M059J (cell line): ENCODE measurements at places on chromosomes 7 and 10. TPM values are rescaled to one million over a fixed set of nuclear protein-coding genes. Genes with fewer than 3 reads are reported as not detected.
A peak's percentile ranks its signal among the peaks of the same experiment; 100 is the strongest.

DNA sequence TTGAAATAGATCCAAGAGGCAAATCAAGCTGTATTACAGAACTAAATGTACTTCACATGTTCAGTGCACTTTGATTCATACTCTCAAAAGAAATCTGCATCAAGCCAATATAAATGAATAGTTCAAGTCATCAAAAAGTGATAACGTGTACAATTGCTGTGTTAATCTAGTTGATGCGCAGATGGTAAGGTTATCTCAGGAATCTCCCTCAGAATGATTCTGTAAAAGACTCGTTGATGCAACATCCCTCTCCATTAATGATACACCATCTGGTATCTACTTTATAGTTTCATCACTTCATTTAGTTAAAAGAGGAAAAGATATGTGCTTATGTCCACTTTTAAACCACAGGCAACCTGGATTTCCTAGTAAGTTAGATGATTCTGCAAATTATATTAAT is 200.6 kb downstream of the CHCHD3 start:
- DNase-seq: no peak

GRCh38 chr10:44960482-44961229 is 1.1 kb downstream of the RASSF4 start:
- DNase-seq: no peak

DNA sequence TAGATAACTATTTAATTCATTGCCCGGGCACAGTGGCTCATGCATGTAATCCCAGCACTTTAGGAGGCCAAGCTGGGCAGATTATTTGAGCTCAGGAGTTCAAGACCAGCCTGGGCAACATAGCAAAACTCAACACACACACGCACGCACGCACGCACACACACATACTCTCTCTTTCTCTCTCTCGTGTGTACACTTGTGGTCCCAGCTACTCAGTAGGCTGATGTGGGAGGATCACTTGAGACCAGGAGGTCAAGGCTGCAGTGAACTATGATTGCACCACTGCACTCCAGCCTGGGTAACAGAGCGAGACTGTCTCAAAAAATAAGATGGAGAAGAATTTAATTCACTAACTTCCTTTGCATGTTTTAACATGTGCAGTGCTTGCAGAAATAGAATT is 38.1 kb downstream of the PTPN12 start:
- DNase-seq: no peak

GRCh38 chr7:141027043-141027442 is 12.3 kb upstream of the MRPS33 start:
- DNase-seq: no peak

- DNase-seq: no peak
Observed at GRCh38 chr10:116783011-116783655, 40.8 kb upstream of the HSPA12A start.

DNA sequence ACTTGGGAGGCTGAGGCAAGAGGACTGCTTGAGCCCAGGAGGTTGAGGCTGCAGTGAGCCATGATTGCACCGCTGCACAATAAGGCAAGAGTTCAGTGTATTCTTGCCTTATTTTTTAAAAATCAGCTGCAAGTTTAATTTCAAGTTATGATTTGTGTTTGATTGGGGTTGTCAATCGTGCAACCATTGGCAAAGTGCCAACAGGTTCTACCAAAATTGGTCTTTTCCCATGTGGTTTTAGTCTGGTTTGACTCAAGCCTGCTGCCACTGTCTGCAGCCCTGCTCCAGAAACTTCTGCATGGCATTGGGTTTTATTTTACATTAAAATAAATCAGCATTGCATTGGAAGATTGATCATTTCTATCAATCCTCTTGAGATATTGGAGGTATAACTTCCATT is 72.7 kb downstream of the PTPRE start:
- DNase-seq: no peak

DNA sequence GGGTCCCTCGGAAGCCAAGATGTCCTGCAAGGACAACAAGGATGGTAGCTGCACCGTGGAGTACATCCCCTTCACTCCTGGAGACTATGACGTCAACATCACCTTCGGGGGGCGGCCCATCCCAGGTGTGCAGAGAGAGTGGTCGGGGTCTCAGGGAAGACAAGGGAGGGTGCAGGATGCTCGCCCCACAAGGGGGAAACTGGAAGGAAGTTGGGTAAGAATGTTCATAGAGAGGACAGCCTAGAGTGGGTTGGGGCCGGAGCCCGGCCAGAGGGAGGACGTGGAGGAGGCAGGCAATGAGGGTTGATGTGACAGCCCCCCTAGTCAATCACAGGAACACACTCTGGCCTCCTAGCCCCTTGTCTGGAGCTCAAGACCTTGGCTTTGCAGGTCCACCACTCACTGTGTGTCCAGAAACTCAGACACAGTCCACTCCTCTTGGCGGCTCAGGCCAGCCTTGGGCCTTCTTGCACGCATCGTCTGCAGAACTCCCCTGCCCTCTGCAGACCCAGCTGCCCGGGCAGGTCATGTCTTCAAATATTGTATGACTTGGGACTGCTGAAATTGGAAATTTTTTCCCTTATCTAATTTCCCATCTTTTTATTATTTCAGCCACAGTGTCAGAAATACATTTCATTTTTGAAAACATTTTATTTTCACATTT is 15.7 kb upstream of the ATP6V1F start:
- DNase-seq: no peak

DNA sequence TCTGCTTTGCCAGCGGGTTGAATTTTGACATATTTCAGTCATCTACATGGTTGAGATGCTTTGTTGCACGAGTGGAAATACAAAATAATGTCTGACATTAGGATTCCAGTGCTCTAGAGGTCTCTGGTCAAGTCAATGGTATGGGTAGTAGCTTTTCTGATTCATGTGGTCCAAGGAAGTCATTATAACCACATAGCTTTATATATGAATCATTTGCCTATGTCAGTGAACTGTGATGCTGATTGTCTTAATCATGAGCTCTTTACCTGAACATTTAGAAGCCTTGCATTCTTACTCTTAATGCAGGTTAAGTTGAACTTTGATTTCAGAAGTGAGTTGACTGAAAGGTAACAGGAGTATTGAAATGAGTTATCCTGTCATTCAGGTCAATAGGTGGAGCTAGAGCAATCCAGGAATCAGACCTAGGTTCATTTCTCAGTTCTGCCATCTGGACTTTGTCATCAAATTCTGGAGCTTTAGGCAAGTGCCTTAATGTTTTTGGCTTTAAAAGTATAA is 3.3 kb downstream of the MAPK8 start:
- peak; percentile 83 for DNase-seq

DNA sequence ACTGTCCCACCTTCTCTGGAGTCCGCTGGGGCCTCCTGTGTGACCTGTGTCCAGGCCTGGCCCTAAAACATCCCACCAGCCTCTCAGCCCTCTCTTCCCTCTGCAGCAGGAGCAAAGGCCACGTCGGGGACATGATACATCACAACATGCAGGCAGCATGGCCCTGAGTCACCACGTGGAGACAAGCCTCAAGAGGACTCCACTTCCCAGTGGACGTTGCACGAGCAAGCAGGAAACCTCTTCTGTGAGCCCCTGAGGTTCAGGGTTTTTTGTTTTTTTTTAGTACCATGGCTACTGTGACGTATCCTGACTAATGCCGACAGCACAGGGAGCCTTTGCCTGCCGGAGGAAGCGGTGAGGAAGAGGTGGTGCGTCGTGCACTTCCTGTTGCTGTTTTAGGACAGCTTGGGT is 165.9 kb downstream of the DNAJB6 start:
- peak; percentile 86 for DNase-seq

GRCh38 chr7:147510923-147511322 is 1079.6 kb upstream of the C7orf33 start:
- no peak for DNase-seq

GRCh38 chr10:60878224-60878623 is 65.8 kb downstream of the RHOBTB1 start:
- DNase-seq: no peak

GRCh38 chr10:78973901-78974616 is 94.7 kb upstream of the ZMIZ1 start:
- peak; percentile 85 for DNase-seq

- no peak for DNase-seq
Observed at GRCh38 chr10:113300201-113300600, 252.7 kb upstream of the HABP2 start.

GRCh38 chr7:63040966-63041610 is 957.6 kb upstream of the ZNF722 start:
- no peak for DNase-seq

GRCh38 chr7:111753968-111754367 is 191.7 kb upstream of the IMMP2L start:
- peak; percentile 20 for DNase-seq

- peak; percentile 12 for DNase-seq
Observed at GRCh38 chr7:113371416-113372043, 253.2 kb upstream of the SMIM30 start.

- DNase-seq: peak; percentile 5
Observed at GRCh38 chr7:38751416-38751815, 120.2 kb upstream of the AMPH start.

DNA sequence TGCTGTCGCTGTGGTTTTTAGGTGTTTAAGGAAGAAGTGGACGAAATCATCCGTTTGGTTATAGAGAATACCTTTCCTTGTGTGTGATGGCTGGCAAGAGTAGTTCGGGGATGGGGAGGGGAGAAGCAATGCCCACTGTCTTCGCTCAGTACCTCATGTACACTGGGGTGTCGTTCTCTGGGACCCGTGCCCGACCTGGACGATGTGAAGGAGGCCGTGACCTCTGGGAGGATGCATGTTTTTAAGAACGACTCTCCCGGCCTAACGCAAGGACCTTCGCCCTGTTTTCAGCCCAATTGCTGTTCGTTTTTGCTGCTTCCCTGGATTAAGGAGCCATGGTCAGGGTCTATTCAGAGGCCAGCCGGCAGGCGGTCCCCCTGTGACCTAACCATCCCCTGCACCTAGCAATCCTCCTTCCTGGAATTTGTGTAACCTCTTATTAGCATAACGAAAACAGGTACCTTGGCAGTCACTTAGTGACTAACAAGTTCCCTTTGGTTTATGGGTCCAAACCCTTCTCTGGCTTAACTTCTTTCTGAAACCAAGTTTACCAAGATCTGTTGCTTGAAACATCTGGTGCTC is 1.3 kb downstream of the NFE2L3 start:
- peak; percentile 33 for DNase-seq

GRCh38 chr10:125156196-125156595 is 4.2 kb downstream of the CTBP2 start:
- DNase-seq: no peak

GRCh38 chr10:24962995-24963394 is 10.6 kb upstream of the PRTFDC1 start:
- peak; percentile 81 for DNase-seq

GRCh38 chr10:4514445-4515108 is 311.4 kb upstream of the AKR1E2 start:
- DNase-seq: no peak

DNA sequence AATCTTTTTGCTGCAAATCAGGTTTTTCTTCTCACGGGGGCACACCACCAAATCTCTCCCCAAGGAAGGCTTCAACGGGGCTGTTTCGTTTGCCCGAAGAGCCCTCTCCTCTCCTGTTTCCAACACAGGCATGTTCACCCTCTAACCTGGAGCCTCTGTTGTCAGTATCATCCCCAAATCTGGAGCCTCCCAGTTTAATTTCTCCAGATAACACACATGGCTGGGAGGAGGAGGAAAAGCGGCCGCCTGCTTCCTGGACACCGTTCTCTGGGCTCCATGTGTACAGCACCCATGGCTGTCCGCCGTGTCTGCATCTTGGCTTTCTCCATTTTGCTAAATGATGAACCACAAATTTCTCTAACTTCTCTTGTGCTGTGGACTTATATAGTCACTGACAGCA is 214.5 kb downstream of the DIP2C start:
- DNase-seq: no peak

GRCh38 chr7:87599336-87599735 is 1.3 kb downstream of the ABCB1 start:
- no peak for DNase-seq

DNA sequence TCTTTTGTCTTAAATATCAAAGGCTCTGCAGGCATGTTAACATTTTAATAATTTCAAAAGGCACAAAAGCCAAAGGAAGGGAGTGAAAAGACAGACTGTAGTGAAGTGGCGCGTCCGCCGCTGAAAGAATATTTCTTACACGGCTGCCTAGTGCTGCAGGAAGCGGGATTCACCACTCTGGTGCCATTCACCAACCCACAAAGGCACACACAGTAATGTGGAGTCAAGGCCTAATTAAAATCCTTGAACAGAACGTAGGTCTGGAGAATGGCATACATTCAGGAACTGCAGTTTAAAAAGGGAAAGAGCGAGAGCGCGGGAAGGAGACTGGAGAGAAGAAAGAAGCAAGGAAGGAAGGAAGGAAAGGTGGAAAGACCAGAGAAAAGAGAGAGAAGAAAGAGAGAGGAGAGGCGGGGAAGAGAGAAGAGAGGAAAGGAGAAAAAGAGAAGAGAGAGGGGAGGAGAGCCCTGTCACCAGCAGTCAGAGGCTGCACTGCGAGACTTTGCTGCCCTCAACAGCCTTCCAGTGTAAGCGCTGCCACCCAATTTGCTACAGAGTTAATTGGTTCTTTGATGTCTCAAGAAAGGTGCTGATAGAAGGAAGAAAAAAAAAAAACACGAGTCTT is 554.0 kb downstream of the MDFIC start:
- DNase-seq: no peak

GRCh38 chr7:16847381-16847860 is 34.4 kb downstream of the AGR3 start:
- peak; percentile 75 for DNase-seq

- no peak for DNase-seq
Observed at GRCh38 chr10:102869258-102870198, at the start of gene AS3MT. Gene AS3MT, plus strand, starts transcription at chr10:102869470. Its CDS starts 123 bp downstream, at chr10:102869593.

DNA sequence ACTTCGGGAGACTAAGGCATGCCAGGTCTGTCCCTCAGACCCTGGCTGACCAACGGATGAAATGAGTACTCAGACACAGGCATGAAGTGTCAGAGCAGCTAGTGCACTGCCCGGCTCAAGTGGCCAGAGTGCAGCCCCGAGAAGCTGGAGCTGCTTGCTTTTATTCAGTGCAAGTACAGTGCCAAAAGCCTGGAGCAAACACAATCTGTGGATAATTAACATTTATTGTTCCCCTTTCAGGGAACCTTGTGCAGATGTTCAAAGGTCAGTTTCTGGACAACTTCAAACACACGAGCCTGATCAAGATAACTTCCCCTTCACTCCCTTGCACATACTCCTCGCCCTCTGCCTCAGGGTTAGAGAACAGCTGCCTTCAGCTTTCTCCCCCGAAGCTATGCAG is 7.9 kb upstream of the ATE1 start:
- DNase-seq: no peak

Gene PHYHIPL
- total RNA-seq: not detected in 2 replicates

Gene VSTM4
- 0.10 TPM in 1 of 2 replicates, not detected in the other for total RNA-seq

Gene ASB10
- total RNA-seq: not detected in 2 replicates

Gene TUBAL3
- not detected in 2 replicates for total RNA-seq

Gene WDFY4
- total RNA-seq: not detected in 2 replicates

Gene PCDH15
- total RNA-seq: not detected in 2 replicates

Gene GPR26
- not detected in 2 replicates for total RNA-seq

Gene OR2A42
- total RNA-seq: not detected in 2 replicates

Gene PIK3CG
- total RNA-seq: 0.12 TPM in 1 of 2 replicates, not detected in the other

Gene WNT16
- 0.17 TPM in 1 of 2 replicates, not detected in the other for total RNA-seq

Gene TCERG1L
- total RNA-seq: not detected in 2 replicates

Gene INA
- total RNA-seq: not detected in 2 replicates

Gene SEMA3E
- not detected in 2 replicates for total RNA-seq
